ENCODE measurements at places on chromosomes 5 and 9.

DNA sequence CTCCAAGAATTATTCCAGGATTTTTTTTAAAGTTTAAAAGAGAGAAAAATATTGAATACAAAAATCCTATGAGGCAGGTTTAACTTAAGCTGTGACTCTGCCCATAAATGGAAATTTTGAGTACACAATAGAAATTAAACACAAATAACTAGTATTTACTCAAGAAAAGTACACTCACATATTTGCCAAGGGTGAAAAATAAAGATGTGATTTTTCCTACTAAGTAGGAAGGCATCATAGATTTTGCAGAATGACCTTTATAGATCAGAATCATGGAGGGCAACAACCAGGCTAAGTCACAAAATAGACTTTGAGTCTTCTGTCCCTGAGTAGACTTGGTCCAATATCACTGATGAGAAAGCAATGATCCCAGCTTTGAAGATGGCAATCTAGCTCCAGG, 102.7 kb upstream of the SLC12A2 start:
- no peak for DNase-seq

DNA sequence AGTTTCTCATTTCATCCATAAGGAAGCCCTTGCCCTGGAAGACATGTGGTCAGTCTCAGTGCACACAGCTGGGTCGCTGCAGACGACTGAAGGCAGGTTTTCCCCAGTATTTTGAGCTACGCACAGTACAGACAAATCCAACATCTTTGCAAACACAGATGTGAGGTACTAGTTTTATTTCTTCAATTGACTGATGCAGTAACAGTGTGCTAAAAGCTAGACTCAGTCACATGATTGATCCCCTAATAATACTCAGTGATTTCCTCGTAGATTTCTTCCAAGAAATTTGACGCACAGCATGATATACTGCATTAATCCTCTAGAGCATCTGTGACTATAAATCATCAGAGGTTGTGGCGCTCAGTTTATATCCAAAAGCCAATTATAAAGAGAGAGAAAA, 346.1 kb downstream of the DIRAS2 start:
- no peak for DNase-seq

DNA sequence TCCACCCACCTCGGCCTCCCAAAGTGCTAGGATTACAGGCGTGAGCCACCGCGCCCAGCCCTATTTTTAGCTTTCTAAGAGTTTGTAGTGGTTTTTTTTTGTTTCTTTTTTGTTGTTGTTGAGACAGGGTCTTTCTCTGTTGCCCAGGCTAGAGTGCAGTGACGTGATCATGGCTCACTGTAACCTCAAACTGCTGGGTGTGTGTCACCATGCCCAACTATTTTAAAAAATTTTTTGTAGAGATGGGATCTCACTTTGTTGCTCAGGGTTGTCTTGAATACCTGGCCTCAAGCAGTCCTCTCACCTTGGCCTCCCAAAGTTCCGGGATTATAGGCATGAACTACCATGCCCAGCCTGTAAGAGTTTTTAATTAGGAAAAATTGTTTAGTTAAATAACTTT, 145.3 kb upstream of the SH3GL2 start:
- DNase-seq = no peak

GRCh38 chr5:53425687-53426511, 54.5 kb upstream of the FST start:
- no peak for DNase-seq

Data from CD4-positive, alpha-beta T cell treated with Interleukin-4 for 1 hour (primary cell).